ENCODE measurements at places on chromosomes 1 and 21.

GRCh38 chr21:34834852-34835501 is 166.2 kb downstream of the CLIC6 start:
- peak; percentile 28 for DNase-seq

DNA sequence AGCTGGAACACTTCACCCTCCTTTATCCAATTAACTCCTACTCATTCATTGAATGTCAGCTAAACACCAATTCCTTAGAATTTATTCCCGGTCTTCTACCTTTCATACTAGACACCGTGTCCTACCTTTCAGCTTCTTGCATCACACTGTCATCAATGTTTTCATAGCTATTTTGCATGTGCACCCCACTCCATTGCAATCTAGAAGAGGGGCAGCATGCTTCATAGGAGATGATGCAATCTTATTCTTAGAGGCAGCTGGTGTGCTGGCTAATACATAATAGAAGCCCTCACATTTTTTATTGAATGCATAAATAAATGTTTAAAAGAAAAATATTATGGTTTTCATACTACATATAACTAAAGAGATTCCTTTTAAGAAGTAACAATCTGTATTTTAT is 123.6 kb downstream of the DSCAM start:
- no peak for DNase-seq

DNA sequence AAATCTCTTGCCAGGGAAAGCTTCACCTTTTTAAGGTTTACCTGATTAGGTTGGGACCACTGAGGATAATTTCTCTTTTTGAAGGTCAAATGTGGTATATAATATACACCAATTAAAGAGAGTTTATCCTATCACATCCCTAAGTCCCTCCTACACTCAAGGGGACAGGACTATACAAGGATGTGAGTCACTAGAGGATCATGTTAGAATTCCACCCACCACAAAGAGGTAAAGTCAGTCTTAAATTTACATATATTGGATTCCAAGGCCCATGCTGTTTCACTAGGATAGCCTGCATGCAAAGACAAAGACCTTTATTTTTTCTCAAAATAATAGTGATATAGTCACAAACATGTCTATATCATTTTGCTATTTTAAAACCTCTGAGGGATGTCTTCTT is 164.4 kb downstream of the GIPC2 start:
- no peak for DNase-seq

- DNase-seq: no peak
Measured at GRCh38 chr1:155540000-155540874, 22.4 kb downstream of the ASH1L start.

- no peak for DNase-seq
Measured at GRCh38 chr1:61357539-61357938, 275.2 kb downstream of the NFIA start.

DNA sequence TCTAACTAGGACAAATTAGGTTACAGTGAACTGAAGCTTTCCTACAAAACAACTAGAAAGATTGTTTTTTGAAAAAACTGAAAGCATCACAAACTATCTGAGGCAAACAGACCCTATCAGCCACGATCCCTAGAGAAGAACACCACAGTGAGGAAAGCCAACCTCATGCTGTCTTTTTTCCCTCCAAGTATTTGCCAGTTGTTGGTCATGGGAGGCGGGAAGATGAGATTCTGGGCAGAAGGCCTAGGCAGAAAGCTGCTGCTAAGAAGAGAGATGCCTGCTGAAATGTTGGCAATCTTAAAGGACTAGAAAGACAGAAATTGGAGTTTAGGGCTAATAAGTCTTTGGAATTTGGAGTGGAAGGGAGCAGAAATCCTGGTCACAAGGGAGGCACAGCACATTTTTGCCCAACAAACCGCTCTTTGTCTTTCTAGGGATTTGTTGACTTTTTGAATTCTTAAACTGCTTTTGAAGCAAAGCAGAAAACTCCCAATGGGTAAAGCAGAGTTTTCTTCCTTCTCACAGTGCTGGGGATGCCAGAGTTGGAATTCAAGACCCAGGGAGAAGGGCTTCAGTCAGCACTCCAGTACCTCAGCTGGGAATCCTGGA is 83.9 kb downstream of the MT1HL1 start:
- no peak for DNase-seq

DNA sequence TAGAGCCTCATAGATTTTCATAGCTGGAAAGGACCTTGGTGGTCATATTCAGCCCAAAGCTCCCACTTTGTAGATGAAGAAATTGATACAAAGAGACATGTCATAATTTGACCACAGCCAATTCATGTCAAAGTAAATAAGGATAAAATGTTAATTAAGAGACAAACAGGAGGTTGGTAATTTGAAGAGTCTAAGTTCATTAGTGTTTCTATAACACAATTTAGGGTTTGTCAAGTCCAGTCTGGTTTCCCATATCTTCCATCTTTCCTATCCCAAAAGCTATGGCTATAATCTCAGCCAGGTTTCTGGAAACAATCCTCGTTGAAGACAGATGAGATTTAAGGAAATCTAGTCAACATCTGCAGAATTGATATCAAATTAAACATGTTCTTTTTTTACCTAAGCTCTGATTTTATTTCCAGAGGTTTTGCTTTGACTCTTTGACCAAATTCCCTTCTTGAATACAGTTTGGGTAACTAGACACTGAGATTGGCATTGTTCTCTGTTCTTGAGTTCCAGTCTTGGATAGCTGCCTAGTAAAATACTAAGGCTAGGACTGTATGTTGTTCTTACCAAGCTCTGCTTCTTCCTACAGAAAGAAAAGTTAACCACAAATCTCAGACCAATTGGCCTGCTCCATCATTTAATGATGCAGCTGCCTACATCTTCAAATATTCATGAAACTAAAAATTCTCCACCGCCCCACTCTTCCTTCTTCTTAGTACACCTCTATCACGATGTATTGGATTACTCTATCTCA is 62.0 kb downstream of the SLC44A5 start:
- no peak for DNase-seq

DNA sequence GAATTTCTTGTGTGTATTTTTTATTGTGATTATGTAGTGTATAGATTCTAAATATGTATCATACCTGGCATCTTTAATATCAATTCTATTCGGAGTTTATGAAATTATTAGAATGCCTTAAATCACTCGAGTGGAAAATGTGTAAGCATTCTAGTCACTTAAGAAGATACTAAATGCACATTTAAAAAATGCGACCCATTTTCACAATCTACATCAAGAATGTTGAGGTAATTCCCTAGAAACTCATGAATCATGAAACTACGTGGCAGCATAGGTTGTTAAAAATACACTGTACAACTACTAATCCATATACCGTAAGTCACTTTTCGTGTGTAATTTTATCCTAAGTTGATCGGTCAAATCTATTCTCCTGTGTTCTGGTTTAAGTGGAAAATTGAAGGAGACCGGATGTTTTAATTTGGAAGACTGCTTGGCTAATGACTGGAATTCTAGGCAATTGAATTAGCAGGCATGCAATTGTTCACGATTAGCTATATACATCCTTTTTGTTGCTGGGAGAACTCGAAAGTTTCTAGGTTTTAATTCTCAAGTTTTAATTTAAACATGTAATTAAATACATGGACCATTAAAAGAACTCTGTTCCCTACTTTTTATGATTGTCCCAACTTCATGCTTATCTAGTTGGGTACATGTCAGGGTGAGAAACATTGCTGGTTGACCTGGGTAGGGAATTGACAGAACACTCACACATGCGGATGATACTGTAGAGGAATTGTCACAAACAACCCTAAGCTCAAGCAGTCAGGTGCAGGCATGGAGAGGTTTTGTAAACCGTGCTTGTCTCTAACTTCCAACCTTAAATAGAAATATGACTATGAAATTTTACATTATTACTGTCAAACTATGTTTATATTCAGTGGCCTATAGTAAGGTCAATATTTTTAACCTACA is 6.6 kb downstream of the ZBTB18 start:
- DNase-seq: no peak

- DNase-seq: no peak
Measured at GRCh38 chr1:233019778-233020325, 69.4 kb downstream of the NTPCR start.

GRCh38 chr1:185668013-185668412 is 66.2 kb upstream of the HMCN1 start:
- no peak for DNase-seq

GRCh38 chr1:47893412-47893811 is 103.8 kb downstream of the TRABD2B start:
- DNase-seq: no peak

DNA sequence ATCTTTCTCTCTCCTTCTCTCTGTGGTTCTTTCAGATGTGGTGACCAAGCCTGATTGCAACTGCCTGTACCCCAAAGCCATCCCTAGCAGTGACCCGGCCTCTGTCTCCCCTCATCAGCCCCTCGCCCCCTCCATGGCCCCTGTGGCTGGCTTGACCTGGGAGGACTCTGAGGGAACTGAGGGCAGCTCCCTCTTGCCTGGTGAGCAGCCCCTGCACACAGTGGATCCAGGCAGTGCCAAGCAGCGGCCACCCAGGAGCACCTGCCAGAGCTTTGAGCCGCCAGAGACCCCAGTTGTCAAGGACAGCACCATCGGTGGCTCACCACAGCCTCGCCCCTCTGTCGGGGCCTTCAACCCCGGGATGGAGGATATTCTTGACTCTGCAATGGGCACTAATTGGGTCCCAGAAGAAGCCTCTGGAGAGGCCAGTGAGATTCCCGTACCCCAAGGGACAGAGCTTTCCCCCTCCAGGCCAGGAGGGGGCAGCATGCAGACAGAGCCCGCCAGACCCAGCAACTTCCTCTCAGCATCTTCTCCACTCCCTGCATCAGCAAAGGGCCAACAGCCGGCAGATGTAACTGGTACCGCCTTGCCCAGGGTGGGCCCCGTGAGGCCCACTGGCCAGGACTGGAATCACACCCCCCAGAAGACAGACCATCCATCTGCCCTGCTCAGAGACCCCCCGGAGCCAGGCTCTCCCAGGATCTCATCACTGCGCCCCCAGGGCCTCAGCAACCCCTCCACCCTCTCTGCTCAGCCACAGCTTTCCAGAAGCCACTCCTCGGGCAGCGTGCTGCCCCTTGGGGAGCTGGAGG is 12.7 kb downstream of the CSF1 start:
- DNase-seq: no peak

DNA sequence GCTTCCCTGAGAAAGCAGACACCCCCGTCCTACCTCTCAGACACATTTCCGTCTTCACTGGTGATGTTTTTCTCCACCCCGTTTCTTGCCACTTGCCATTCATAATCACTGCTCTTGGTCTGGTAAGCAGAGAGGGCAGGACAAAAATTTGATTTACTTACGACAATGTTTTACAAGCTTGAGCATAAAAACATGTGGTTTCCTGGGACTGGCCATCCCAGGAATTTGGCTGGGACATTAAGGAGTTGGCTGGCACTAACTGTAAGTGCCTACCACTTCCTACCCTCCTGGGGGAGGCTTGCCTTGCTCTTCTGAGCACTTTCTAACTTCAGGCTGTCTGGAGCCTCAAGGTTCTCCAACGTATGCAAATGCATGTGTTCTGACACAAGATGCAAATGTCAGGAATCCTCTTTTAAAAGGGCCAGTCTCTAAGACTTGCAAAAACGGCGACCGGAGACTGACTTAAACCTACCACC is 24.2 kb downstream of the ZBTB18 start:
- no peak for DNase-seq

- no peak for DNase-seq
Measured at GRCh38 chr1:54816130-54816529, 15.0 kb upstream of the TTC22 start.

DNA sequence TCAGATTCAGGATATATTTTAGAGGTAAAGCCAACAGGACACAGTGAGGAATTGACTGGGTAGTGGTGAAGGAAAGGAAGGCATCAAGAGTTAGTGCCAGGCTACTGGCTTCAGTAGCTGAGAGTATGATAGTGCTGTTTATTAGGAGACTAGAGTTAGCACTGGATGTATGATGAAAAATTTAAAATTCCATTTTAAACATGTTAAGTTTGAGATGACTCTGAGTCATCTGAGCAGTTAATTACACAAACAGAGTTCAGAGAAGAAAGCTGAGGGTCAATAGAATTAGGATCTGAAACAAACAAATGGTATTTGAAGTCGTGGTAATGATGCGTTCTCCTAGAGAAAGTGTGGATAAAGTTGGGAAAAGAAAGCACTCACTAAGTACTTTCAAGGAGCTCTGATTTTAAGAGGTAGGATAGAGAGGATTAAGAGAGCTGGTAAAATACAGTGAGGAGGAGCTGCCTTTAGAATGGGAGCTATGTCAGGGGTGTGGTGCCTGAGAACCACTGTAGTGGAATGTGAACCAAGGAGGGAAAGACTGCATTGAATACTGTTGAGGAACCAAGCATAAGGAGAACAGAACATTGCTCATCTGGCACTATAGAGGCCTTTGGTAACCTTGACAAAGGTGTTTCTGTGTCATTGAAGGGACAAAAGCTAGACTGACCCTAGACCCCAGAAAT is 21.7 kb upstream of the SHCBP1L start:
- no peak for DNase-seq

GRCh38 chr1:229815076-229815475 is 189.0 kb downstream of the URB2 start:
- no peak for DNase-seq

- no peak for DNase-seq
Measured at GRCh38 chr1:219304227-219305226, 130.8 kb downstream of the LYPLAL1 start.

DNA sequence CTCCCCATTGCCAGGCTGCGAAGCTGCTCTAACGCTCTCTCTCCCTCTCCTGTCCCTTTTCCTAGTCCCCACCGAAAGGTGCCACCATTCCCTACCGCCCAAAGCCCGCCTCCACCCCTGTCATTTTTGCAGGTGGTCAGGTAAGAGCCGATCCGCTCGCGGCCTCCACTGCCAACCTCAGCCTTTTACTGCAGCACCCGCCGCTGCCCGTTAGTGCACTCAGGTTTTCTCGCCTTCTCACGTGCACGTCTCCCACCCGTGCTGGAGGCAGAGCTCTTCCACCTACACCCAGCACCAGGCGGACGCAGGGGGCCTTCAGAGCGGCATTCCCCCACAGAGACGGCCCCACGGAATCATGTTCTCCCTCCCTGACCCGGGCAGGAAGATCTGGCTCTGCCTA is 67.7 kb upstream of the COL6A1 start:
- no peak for DNase-seq

- DNase-seq: no peak
Measured at GRCh38 chr21:39851002-39851618, 16.1 kb upstream of the PCP4 start.

- DNase-seq: peak; percentile 48
Measured at GRCh38 chr21:32770871-32771523, 558 bp downstream of the PAXBP1 start.

DNA sequence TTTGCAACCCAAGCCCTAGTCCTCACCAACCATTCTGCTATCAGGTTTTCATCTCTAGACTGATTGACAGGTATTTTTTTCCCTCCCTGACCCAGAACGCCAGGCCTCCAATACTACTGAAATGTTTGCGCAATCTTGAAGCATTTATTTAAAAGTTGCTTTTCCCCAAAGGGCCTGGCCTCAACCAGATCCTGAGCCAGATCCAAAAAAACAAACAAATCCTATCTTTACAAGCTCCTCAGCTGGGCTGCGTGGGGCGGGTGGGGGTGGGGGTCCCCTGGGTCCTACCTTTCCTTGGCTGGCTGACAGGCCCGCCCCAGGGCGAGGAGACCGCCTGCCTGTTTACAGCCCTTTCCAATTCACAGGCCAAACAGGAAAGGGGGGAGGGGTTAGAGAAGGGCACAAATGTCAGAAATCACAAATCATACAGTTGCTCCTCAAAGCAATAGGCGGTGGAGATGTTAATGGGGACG is 98.8 kb downstream of the FOXD2 start:
- DNase-seq: no peak
